Head of caudate nucleus (tissue), 42 donors: ENCODE measurements at places on chromosomes 7 and 10.

DNA sequence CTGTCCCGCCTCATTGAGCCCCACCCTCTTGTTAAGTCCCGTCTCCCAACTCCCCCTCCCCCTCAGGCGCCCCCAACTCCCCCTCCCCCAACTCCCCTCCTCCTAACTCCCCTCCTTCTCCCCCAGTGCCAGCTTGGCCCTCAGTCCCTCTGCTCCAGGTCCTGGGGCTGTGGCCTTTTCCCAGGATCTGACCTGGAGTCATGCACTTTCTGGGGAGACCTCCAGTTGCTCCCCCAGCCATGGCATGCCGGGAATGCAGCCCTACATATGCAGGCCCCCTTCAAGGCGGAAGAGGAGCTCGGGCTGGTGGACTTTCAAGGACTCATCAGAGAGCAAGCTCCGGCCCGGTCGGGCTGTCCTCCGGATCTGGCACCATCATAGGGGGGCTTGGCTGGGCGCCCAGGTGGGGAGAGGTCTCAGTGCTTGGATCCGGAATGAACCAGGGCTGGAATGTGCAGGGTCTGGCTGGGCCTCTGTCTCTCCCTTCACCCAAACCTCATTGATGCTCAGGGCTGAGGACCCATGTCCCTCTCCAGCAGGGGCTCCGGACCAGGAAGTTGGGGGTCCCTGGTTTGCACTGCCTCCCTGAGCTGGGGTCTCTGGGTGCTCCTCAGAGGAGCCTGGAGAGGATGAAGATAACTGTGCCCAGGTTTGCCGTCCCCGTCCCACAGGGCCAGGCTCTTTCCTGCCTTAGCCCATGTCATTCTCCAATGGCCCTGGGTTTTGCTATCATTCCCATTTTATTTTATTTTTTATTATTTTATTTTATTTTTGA lies 41.1 kb downstream of the TMEM270 start:
- DNase-seq, result no peak

DNA sequence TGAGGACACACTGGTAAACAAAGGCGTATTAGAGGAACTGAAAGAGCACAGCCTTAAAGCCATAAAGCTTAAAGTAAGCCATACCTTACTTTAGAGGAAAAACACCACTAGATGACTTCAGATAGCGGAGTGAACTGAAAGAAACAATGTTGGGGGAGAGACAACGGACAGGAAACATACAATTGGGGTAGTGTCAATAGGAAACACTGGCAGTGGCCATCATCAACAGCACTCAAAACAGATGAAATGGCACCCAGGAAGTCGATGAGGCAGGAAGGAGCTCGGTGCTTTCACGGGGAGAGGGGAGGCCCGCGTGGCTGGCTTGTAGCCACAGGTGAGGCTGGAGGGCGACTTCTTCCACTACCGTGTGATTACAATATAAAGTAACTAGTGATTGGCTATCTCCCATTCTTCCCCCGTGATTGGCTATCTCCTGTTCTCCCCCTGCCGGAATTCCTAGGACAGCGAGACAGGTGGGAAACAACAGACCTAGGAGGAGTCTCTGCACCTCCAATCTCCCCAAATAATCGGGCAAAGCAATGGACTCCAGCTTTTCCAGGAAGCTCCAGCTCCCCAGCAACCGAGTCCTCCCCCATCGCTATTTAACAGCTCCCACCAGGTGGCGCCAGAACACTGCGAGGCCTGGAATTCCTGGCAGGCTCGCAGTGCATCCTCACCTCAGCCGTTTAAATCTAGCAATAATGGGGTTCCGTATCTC lies 2.4 kb upstream of the TAS2R38 start:
- peak; percentile 75 for DNase-seq

DNA sequence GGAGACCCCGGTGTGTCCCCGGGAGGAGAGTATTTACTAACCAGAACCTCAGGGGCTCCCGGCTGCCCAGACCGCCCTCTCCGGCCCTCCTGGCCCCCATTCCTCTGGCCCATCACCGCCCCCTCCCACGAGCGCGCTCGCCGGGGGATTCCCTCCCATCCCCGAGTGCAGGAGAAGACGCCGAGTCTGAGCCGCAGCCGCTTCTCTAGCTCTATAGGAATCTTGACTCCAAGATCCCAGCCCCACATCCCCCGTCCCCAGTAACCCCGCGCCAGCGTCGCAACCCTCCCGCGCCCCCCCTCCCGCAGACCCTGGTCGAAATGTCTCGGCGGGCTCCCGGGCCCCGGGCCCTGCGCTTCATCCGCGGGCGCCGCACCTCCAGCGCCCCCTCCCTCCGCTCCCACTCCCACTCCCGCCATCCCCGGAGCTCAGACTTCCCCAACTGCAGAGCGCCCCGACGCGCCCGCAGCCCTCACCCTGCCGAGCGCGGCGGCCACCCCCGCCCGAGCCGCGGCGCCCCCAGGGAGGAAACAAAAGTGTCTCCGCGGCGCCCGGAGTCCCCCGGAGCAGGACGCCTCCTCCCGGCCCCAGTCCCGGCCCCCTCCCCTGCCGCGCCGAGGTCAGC lies 541 bp downstream of the ELMO1 start:
- peak; percentile 43 for DNase-seq

GRCh38 chr10:58435297-58435985 lies 50.2 kb downstream of the TFAM start:
- no peak for DNase-seq

GRCh38 chr7:30306976-30307375 lies 22.6 kb downstream of the ZNRF2 start:
- DNase-seq, result no peak

- DNase-seq, result no peak
Measured at GRCh38 chr10:7458556-7458955, 47.7 kb upstream of the SFMBT2 start.

DNA sequence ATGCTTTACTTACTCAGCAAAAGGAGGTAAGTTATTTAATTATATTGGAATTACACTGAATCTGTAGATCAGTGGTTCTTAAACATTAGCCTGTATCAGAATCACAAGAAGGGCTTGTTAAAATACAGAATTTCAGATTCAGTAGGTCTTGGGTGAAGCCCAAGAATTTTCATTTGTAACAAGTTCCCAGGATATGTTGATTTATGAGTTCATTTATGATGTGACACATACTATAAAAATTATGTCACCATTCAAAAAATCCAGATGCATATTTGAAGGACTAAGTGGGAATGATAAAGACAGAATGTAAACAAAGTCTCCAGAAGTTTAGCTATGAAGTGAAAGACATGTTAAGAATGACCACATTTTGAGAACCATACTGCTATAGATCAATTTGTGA lies 52.3 kb downstream of the HECTD2 start:
- no peak for DNase-seq

- no peak for DNase-seq
Measured at GRCh38 chr7:88628363-88629085, 131.0 kb upstream of the ZNF804B start.

GRCh38 chr7:51067757-51068156 lies 248.9 kb downstream of the COBL start:
- peak; percentile 44 for DNase-seq

DNA sequence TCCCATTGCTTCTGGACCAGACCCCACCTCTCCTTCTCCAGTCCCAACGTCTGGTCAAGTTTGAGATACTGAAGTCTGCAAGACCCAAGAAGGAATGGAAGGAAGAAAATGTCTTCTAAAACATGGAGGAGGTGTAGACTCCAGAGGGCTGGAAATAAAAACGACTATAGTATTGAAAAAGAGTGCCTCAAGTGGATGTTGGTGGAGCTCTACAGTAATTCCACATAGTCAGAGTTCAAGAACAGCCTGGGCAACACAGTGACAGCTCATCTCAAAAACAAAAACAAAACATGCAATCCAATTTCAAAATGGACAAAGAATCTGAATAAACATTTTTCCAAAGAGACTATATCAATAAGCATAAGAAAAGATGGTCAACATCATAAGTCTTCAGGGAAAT lies 2.3 kb upstream of the PCGF6 start:
- no peak for DNase-seq

DNA sequence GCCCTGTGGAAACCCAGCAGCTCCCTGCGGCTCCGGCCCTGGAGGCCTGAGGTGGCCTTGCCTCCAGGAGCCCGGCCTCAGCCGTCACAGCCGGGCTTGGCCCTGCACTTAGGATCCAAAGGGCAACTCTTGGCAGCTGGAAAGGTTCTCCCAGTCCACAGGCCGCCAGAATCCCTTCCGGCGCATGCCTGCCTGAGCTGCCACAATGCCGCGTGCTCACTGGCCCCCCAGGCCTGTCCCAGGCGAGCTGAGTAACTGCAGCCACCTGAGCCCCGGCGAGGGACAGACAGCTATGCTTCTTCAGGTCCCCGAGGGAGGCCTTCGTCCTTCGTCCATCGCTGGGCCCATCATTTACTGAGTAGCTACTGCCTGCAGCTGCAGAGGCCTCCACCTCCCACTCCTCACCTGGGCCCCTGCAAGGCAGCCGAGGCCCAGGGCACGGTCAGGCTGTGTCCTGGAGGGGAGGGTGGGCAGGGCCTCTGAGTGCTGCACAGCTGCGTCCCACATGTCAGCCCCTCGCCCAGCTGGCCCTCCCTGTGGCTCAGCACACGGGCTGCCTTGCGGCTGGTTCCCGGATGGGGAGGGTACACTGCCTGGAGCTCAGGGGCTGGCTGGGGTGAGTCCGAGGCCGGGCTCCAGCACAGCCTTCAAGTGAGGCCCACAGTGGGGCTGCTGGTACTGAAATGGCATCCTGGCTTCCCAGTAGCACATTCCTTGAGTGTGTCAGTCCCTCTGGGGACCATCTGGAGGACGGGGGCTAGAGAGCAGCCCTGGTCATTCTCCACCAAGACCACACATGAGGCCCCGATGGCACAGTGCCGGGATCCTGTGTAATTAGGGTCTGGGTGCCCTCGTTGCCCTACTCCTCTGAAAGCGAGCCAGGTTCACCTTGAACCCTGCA lies 172.5 kb downstream of the ELFN1 start:
- DNase-seq, result no peak

DNA sequence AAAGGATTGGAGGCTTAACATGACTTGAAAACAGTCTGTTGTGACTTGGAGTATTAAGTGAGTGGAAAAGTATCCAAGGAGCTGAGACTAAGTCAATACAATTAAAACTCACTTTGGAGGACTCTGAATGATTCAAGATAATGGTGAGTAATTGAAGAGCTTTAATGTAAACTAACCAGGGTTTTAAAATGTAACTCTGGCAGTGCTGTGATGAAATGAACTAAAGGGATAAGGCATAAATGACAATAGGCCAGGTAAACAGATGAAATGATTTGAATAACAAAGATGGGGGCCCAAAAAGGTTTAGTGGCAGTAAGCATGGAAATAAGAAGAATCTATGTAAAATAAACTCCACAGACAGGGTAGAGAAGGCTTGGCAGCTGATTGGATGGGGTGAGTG lies 316.5 kb upstream of the CACNA2D1 start:
- no peak for DNase-seq

DNA sequence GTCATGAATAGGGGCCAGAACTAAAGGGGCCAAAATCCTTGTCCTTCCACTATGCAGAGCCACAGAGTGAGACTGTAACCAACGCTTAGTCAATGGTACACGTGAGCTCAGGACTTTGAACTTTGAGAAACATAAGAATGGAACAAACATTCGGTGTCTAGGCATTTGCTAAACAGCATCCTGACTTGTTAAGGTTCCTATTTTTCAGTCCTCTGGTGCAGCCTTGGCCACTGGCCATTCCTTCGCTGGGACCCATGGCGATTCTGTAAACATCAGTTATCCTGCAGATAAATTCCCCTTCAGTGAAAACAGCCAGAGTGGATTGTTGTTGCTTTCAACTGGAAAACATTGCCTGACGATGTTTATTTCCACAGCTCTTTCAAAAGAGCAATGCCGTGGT lies 266.8 kb downstream of the SORCS1 start:
- DNase-seq, result no peak

DNA sequence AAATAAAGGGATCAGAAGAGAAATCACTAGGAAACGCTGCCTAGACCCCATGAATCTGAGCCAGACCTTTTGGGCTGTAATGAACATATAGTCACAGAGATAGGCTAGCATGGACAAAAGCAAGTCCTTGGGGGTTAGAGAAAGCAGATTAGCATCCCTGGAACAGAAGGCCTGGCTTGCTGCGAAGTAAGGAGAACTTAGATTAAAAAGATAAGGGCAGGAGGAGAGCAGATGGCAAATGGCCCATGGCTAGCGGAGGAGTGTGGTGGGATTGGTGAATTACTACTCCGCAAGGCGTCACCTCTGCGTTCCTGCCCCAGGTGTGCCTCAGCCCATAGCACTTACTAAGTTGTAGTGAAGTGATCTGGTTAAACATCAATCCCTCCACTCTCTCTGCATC lies 92.3 kb upstream of the ZNF438 start:
- DNase-seq, result no peak

DNA sequence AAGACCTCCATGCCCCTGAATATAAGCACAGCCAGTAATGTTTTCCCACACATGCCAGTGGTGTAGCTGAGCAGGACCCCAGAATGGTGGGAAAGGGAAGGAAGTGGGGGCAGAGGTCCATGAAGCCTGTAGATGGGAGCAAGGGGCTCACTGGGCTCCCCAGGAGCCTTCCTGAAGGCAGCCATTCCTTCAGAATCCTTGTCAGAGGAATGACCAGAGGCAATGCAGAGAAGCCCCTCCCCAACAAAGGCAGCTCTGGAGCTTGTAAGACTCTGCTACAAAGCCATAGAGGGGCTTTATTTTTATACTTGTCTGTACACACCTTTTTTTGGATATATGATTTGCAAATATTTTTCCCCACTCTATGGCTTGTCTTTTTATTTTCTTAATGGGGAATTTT lies 165.0 kb upstream of the TCF7L2 start:
- no peak for DNase-seq

- peak; percentile 47 for DNase-seq
Measured at GRCh38 chr10:61640856-61641255, 21.9 kb upstream of the CABCOCO1 start.

DNA sequence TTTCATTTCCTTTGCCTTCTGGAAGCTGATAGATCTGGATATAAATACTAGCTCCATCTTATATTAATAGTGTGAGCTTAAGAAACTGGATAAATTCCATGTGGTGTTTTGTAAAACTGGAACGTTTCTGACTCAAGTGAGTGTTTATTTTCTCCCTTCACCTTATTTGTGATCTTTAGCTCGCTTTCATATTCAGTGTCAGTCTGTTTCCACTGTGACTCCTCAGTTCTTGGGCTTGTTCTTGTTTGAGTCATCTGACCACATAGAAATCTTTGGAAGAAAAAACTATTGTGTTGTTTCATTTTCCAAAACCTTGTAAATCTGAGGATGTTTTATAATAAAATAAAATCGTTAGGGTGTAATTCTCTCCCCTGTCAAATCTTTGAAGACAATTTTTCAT lies 186.4 kb downstream of the POLR1F start:
- no peak for DNase-seq

- DNase-seq, result no peak
Measured at GRCh38 chr10:44786286-44786850, 124.8 kb upstream of the TMEM72 start.
